ENCODE measurements at places on chromosomes 7 and 10. TPM values are rescaled to one million over a fixed set of nuclear protein-coding genes. Genes with fewer than 3 reads are reported as not detected.

The DIP2C gene
- total RNA-seq, result 7.7 TPM

DNA sequence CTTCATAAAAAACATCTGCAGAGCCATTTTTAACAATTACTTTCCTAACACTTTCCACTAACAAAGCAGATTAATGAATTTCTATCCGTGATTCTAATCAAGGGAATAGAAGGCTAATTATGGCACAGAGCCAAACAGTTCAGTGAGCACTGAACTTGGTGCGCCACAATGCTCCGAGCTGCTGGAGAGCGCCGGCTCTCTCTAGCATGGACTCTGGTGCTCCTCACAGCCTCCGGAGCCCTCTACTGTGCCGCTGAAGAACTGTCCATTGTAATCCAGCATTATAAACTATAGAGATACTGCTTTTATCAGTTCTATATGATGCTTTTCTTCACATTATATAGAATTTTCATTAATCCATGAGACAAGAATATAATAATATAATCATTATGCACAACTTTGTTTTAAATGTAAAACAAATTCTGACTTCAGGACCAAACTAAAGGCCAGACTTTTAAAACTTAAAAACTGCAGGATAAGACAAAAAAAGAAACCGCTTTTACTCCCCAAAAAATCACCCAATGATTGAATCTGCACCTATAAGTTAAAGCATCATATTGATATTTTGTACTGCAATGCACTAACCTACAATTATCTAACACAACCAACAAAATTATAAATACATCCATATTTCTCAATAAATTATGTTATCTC, 123.6 kb downstream of the RNF32 start:
- H3K27ac ChIP-seq, result no peak overlapping the region
- DNase-seq, result peak; percentile 47
- no peaks in the 10 kb centered on the region for H3K36me3 ChIP-seq

DNA sequence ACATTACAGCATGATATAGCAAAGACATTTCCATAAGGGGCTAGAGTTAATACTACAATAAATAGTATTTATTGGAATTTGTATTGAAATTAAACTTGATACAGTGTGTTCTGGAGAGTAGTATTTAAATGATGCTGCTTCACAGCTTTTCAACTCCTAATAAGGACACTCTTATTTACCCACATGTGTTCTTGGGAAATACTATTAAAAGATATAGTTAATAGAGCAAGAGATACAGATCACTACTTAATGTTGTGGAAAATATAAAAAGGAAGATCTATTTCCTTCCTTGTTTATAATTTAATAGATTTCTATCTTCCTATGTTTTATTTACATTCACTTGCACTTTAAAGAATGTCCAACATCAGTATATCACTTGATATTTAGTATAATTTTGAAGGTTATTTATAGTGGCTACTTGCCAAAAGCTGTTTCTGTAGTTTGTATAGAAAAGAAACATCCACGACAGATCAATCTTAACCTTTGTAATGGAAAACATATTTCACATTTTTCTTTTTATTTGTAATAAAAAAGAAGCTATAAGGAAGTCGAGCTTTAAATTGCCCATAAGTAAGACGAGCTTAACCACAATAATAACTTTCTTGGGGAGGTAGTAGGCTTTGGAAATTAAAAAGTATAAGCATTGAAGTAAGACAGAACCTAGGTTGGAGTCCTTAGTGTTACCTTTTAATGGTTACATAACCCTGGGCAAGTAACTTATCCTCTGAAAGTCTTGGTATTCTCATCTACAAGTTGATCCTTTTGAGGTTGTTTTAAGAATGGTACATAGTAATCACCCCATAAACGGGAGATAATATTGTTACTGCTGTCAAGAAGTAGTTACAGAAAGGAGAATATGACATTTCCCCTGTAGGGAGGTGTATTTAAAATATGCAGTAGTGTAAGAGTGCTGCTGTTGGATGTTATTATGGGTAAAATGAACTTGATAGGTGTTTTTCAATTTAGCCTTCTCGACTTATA, 32.8 kb downstream of the CPED1 start:
- H3K4me3 ChIP-seq, result no peak overlapping the region
- no peak overlapping the region for H3K27ac ChIP-seq
- no peaks in the 10 kb centered on the region for H3K36me3 ChIP-seq
- no peaks in the 10 kb centered on the region for H3K27me3 ChIP-seq
- H3K4me1 ChIP-seq, result no peaks in the 10 kb centered on the region
- DNase-seq, result no peak

- no peak for DNase-seq
- no peaks in the 10 kb centered on the region for H3K36me3 ChIP-seq
- H3K4me1 ChIP-seq, result no peaks in the 10 kb centered on the region
- H3K27me3 ChIP-seq, result no peaks in the 10 kb centered on the region
- H3K4me3 ChIP-seq, result no peak overlapping the region
- H3K27ac ChIP-seq, result no peak overlapping the region
Observed at GRCh38 chr10:11330383-11331045, 280.9 kb downstream of the USP6NL start.

DNA sequence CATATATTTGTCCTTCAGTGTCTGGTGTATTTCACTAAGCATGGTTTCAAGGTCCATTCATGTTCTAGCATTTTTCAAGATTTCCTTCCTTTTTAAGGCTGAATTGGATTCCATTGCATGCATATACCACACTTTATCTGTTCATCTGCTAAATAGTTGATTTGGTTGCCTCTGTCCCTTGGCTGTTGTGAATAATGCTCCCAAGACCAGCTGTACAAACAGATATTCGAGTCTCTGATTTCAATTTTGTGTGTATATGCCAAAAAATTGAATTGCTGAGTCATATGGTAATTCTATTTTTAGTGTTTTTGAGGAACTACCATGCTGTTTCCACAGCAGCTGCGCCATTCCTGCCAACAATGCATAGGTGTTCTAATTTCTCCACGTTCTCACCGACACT, 216.4 kb downstream of the NRG3 start:
- H3K36me3 ChIP-seq, result no peaks in the 10 kb centered on the region
- H3K27me3 ChIP-seq, result no peaks in the 10 kb centered on the region
- H3K4me1 ChIP-seq, result no peaks in the 10 kb centered on the region
- no peak for DNase-seq
- H3K4me3 ChIP-seq, result no peak overlapping the region

The ACSL5 gene
- 4.2 TPM for total RNA-seq

DNA sequence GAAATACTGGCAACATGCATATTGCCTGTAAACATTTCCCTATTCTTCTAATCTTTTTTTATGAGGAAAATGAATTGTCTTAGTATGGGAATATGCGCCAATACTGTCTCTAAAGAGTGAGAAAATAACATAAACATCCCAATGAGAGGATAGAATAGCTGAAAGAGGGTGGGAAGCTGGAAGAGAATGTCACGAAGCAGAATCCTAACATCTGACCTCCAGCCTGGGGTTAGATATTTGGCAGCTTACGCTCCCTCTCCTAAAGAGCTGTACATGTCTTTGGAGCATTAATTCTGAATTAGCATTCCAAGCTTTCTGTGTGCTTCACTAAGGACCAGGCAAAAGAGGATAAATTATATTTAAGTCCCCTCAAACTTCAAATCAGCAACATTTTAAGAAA, 31.6 kb upstream of the SLC16A12 start:
- H3K4me1 ChIP-seq, result no peaks in the 10 kb centered on the region
- no peaks in the 10 kb centered on the region for H3K36me3 ChIP-seq
- H3K27ac ChIP-seq, result no peak overlapping the region
- H3K4me3 ChIP-seq, result no peak overlapping the region

The NPC1L1 gene
- 0.57 TPM for total RNA-seq

GRCh38 chr10:119025336-119025735, 4.2 kb upstream of the NANOS1 start:
- DNase-seq, result peak; percentile 80
- peak overlapping the region; percentile 83 for H3K27ac ChIP-seq
- no peaks in the 10 kb centered on the region for H3K27me3 ChIP-seq
- H3K4me3 ChIP-seq, result no peak overlapping the region
- no peaks in the 10 kb centered on the region for H3K36me3 ChIP-seq

DNA sequence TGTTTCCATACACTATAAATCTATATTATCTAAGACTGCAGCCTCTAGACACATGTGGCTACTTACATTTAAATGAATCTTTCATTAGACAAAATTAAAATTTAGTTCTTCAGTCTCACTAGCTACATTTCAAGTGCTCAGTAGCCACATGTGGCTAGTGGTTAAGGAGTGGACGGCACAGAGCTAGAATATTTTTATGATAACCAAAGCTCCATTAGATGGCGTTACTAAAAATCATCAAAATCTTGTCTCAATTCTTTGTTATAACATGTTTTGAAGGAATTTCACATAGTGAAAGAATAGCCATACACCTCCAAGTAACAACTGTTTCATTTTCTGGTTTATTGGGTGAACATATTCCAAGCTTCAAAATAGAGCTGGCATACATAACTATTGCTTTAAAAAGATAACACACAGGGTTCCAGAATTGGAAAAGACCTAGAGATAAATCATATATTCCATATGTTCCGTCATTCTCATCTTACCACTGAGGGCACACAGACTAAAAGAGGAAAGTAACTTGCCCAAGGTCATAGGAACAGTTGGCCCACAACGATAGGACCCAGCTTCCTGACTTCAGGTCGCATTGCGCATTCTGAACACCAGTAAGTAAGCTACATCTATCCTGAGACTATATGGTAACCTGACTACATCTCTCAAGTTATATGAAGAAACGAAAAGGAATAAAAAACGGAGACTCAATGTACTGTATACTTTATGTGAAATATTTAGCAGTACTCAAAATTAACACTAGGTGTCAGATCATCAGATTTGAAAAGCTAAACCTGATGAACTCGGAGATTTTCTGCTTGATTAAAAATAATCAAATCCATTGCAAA, 66.6 kb downstream of the CAV1 start:
- no peak overlapping the region for H3K4me3 ChIP-seq
- H3K27ac ChIP-seq, result no peak overlapping the region
- no peaks in the 10 kb centered on the region for H3K27me3 ChIP-seq
- no peaks in the 10 kb centered on the region for H3K36me3 ChIP-seq

DNA sequence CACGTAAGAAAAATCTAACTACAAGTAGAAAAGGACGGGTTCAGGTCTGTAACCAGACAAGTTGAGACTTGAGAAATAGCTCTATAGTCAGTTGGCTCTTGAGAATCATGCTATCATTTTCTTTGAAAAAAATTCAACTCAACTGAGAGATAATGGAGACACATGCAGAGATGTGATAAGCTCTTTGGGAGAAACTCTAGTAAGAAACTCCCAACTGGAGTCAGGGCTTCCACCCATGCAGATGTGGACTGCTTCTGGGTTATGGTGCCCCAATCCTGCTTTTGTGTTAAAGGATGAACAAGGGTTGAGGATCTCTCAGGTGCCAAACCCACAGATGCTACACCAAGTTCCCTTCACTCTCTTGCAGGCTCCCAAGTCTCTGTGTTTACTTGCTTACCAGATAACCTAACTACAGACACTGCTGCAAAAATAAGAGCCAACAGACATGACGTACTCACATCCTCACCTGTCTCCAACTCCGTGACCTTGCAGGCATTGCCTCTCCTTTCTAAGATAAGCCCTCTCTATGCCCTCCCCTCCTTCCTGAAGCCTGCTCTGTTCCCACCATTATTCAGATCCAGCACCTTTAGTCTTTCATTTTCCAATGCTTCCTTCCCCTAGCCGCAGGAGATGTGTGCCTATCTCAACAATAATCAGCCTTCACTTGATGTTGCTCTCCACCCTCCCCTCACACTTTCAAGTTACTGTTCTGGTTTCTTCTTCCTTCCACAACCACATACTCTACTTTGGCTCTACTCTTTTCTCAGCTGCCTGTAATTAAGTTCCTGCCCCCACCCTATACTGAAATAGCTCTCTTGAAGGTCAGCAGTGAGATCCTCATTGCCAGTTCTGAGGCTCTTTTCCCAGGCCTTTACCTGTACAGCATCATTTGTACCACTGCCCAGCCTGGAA, 130.0 kb downstream of the ICA1 start:
- no peak for DNase-seq
- no peaks in the 10 kb centered on the region for H3K36me3 ChIP-seq
- H3K4me3 ChIP-seq, result no peak overlapping the region
- no peaks in the 10 kb centered on the region for H3K4me1 ChIP-seq

DNA sequence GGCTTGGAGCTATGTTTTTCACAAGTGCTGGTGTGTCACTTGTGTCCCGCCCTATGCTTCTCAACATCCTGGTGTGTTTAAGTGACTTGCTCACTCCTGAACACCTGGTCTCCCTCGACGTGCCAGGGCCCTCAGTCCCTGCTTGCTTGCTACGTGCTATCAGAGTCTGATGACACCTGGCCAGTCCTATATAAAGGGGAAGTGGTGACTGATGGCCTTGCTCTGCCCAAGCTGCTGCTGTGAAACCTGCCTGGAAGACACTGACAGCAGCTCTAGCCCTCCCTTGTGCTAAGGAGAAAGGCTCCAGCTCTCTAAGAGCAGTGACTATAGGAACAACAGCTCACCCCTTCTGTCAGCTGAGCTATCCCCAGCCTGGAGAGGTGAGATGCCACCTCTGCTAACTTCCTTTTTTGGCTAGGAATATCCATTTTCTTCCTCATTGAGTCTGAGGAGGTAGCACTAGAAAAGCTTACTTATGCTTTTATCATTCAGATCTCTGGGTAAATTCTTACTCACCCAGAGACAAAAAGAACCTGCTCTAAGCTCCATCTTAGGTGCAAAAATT, 77.2 kb upstream of the PLXNA4 start:
- no peak overlapping the region for H3K4me3 ChIP-seq
- no peaks in the 10 kb centered on the region for H3K27me3 ChIP-seq
- no peak for DNase-seq
- no peaks in the 10 kb centered on the region for H3K4me1 ChIP-seq

The PNLIP gene
- total RNA-seq, result 10,599 TPM

The GSTK1 gene
- 89.6 TPM for total RNA-seq

The OR13A1 gene
- 0.12 TPM for total RNA-seq

The CYP3A7 gene
- 0.25 TPM for total RNA-seq

DNA sequence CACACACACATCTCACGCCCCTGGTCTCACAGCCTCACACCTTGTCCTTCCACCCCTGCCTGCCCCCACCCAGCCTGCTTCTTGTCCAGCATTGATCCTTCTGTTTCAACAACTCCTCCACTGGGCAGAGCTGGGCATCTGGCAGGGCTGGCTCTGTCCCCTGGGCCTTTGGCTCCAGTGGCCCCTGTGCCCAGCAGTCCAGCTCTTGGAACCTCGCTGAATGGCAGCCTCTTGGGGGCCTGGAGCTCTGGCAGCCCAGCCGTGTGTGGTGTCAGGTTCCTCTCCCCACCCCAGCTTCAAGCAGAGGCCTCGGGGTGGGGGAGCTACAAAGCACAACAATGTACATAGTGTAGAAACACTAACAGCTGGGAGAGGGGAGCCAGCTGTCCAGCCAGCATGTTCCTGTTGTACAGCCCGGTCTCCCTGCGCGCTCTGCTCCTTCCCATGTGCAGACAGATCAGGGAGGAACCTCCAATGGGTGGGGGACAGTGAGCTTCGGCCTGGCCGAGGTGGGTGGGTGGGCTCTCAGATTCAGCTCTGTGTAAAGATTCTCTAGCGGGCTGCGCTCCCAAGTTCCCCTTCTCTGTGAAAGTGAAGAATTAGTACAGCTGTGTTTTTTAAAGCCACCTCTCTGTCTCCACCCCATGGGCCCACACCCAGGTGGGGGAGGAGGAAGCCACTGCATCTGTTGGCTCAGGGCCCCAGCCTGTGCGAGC, 19.4 kb downstream of the ZMIZ2 start:
- DNase-seq, result peak; percentile 85
- H3K27me3 ChIP-seq, result no peaks in the 10 kb centered on the region
- H3K4me3 ChIP-seq, result peak overlapping the region; percentile 0
- H3K4me1 ChIP-seq, result peaks cover 36% of the 10 kb centered on the region

- no peak overlapping the region for H3K27ac ChIP-seq
- no peaks in the 10 kb centered on the region for H3K36me3 ChIP-seq
- no peaks in the 10 kb centered on the region for H3K4me1 ChIP-seq
Observed at GRCh38 chr7:116197360-116197759, 13.0 kb upstream of the TES start.

The DPYSL4 gene
- total RNA-seq, result 0.46 TPM

- no peak overlapping the region for H3K27ac ChIP-seq
- no peaks in the 10 kb centered on the region for H3K4me1 ChIP-seq
- H3K27me3 ChIP-seq, result no peaks in the 10 kb centered on the region
- H3K36me3 ChIP-seq, result no peaks in the 10 kb centered on the region
Observed at GRCh38 chr10:15419279-15419874, 48.3 kb upstream of the FAM171A1 start.

The TRIP6 gene
- total RNA-seq, result 28.8 TPM
